Forelimb muscle (tissue), 1 donor: ENCODE measurements at places on chromosomes 1 and 21.

DNA sequence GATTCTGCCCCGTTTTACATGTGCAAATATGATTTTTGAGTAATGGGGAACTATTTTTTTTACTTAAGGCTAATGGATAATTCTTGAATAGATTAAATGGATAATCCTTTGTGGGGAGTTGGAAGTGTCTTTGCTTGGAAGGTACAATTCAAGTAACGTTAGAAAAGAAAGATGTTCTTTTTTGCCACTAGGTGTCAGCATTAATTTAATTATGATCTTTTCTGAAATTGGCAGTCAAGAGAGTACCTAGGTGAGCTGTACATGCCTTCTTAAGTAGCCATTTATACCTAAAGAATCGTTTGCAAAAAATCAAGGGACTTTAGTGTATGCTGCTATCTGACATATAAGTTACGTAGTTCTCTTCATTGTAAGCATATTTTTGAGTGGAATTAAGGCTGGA is 2.2 kb downstream of the FBXO28 start:
- no peak for DNase-seq

- no peak for DNase-seq
Measured at GRCh38 chr1:74775735-74776134, 42.8 kb downstream of the TYW3 start.

- no peak for DNase-seq
Measured at GRCh38 chr1:39822146-39822545, 33.5 kb upstream of the BMP8B start.

DNA sequence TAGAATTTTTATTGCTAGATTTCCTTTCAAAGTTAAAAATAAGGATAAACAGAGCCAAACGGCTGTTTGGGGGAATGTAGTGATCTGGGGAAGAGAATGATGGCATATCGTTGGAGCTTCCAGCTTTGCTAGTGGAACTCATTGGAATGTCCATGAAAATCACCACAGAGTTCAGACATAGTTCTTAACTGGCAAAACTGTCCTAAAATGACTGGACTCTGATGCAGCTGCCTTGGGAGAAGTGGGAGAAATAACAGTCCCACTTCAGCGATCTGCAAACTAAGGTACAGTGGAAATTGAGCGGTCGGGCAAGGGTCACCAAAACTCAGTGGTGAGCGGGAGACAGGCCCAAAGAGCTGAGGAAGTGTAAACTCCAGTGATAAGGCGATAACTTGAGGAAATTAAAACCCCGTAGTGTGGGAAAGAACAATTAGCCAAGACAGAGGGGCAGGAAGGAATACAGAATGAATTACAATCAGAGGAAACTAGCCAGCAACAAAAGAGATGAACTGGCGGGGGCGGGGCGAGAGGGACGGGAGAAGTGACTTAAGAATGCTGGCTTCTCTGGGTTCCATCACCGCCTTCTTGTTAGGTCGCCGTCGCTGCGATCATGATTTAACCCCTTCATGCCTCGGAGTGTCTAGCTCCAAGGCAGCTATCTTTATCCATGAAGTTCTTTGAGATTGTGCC is 89.8 kb upstream of the ARHGAP29 start:
- no peak for DNase-seq

GRCh38 chr1:14519976-14520375 is 78.5 kb upstream of the KAZN start:
- DNase-seq, result no peak

- DNase-seq, result no peak
Measured at GRCh38 chr1:213899413-213899812, 88.4 kb upstream of the PROX1 start.
